Activated T-helper 17 cell treated with anti-CD3 and anti-CD28 coated beads, Interleukin-2, amount 50 U/mL, for 72 hours (primary cell): ENCODE measurements at places on chromosomes 7 and 10. TPM values are rescaled to one million over a fixed set of nuclear protein-coding genes. Genes with fewer than 3 reads are reported as not detected.
A peak's percentile ranks its signal among the peaks of the same experiment; 100 is the strongest.

- no peak for ATAC-seq
Measured at GRCh38 chr10:34596351-34596750, 218.7 kb downstream of the PARD3 start.

DNA sequence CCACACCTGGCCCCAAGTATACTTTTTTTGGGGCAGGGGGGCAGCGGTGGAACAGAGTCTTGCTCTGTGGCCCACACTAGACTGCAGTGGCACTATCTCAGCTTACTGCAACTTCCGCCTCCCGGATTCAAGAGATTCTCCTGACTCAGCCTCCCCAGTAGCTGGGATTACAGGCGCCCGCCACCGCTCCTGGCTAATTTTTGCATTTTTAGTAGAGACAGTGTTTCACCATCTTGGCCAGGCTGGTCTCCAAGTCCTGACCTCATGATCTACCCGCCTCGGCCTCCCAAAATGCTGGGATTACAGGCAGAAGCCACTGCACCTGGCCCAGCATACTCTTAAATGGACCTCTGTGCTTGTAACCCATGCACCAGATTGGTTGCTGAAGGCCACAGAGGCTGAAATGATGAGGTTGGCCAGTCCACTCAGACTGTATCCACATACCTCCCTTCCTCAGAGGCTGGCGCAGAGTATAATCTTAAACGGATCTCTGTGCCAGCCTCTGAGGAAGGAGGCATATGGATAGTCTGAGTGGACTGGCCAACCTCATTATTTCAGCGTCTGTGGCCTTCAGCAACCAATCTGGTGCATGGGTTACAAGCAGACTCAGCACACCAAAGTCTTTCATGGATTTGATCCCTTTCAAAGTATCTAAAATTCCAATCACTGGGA is 3.0 kb downstream of the CALN1 start:
- ATAC-seq, result no peak

- ATAC-seq, result no peak
Measured at GRCh38 chr7:18315241-18315640, 180.3 kb upstream of the HDAC9 start.

DNA sequence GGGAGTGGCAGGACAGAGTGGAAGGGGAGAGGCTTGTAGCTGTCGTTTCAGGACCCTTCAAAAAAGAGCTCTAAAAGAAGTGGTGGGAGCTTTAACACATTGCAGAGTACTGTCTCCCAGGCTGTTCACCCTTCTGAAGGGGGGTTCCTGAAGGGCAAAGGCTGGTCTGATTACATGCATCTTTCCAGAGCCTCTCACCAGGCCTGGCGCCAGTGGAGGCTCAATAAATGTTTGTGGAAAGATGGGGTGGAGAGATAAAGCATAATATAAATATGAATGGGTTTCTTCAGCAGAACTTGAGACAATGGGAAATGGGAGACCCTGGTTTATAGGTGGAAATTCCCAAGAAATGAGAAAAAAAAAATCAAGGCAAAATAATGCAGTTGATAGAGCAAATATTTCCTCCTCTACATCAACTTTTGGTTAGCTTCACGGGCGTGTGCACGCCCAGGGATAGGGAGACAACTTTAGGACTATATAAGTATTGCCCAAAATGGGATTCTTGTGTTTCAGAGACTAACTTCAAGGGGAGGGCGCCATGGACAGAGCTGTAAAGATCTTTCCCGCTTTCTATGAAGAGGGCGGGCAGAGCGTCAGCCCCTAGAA is 613 bp upstream of the BUB3 start:
- no peak for ATAC-seq

- peak; percentile 83 for ATAC-seq
Measured at GRCh38 chr7:135274495-135275268, 41.0 kb downstream of the STRA8 start.

Gene STOX1
- 0.21 TPM for total RNA-seq

Gene RNF32
- total RNA-seq, result 1.3 TPM

GRCh38 chr10:1255118-1255517 is 198.9 kb downstream of the WDR37 start:
- no peak for ATAC-seq

DNA sequence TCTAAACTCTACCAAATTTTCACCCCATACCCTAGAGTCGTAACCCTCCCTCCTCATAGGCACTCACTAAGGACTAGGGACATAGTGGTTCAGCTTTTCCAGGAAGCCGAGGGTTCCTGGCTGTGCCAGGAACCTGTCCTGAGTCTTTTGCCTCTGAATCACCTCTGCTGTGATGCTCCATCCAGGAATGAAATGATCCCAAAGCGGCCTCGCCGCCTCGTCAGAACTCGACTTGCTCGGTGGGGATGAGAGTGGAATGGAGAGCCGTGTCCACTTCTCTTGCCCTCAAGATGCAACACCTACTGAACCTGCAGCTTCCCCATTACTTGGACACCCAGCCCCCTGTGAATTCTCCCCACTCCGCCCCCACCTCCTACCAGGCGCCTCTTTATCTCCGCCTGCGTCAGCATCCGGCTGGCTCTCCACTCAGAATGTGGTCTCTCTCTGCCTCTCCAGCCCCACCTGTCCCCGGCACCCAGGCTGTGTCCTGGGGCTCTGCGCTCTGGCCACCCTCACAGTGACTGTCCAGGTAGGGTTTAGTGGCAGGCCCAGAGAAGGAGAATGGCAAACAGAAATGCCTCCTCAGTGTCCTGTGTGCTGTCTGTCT is 366.1 kb upstream of the ZNF32 start:
- no peak for ATAC-seq

- no peak for ATAC-seq
Measured at GRCh38 chr7:31372231-31372959, 31.9 kb upstream of the NEUROD6 start.

Gene NSMCE4A
- total RNA-seq, result 26.4 TPM

DNA sequence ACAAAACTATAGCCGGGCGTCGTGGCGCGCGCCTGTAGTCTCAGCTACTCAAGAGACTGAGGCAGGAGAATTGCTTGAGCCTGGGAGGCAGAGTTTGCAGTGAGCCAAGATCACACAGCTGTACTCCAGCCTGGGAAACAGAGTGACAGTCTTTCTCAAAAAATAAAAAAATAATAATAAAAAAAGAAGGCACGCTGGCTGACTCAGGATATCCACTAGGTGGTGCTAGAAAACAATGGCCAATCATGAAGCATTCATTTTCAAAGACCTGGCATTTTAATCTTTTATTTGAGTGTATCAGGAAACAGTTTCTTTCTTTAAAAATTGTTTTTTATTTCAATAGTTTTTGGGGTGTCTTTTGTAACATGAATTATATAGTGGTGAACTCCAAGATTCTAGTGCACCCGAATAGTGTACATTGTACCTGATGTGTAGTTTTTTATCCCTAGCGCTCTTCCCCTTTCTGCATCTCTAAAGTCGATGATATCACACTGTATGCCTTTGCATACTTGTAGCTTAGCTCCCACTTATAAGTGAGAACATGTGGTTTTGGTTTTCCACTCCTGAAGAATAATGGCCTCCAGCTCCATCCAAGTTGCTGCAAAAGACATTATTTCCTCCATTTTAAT is 88.6 kb downstream of the LYZL1 start:
- ATAC-seq, result no peak

GRCh38 chr7:35716038-35716803 is 21.3 kb upstream of the HERPUD2 start:
- no peak for ATAC-seq

- no peak for ATAC-seq
Measured at GRCh38 chr10:3648170-3648569, 136.8 kb downstream of the KLF6 start.

DNA sequence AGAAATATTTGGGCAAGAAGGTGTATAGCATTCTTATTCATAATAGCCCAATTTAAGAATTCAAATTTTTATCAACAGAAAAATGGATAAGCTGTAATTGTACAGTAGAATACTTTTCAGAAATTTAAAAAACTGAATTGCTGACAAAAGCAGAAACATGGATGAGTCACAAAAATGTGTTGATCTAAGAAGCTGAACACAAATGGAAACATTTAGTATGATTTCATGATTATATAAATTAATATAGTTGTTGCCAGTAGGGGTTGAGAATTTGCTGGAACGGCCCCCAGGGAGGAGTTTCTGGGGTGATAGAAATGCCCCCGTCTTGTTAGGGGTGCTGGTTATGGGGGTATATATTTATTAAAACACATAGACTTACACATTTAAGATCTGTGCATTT is 179.1 kb downstream of the KLF6 start:
- peak; percentile 47 for ATAC-seq

Gene CYP2E1
- 5.4 TPM for total RNA-seq

DNA sequence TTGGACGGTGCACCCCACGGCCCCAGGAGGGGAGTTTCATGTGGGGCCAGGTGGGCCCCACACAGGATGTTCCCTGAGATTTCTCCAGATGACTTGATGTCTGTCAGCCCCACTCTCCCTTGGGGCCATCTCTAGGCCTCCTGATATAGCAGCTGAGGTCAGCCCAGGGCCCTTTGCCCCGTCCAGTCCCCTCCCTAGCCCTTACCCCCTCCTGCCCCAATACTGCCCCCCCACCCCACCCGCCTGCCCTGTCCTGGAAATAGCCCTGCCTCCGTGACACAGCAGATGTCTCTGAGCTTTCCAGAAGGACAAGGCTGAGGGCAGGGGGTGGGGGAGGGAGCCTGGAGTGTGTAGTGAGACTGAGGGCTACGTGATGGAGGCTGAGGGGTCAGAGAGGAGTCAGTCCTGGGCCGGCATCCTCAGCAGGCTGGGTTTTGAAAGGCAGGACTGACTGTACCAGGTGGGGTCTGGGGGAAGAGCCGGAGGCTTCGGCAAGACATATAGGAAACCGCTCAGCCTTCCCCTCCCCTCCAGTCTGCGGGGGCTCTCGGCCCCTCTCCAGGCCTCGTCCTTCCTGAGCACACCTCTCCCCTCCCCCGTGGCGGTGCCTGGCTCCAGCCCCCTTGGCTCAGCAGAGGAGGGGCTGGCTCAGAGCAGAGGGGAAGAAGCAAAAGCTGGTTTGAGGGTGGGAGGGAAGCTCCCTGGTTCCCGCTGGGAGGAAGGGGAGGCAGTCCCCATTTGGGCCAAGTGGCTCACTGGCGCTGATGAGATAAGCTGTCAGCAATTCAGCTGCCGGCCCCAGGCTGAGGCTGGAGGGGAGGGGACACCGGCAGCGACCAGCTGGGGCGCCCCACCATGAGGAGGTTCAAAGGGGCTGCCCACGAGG is 2.0 kb downstream of the FLNC start:
- no peak for ATAC-seq

GRCh38 chr7:30702200-30702599 is 19.9 kb upstream of the CRHR2 start:
- no peak for ATAC-seq

Gene CLRN3
- total RNA-seq, result not detected

DNA sequence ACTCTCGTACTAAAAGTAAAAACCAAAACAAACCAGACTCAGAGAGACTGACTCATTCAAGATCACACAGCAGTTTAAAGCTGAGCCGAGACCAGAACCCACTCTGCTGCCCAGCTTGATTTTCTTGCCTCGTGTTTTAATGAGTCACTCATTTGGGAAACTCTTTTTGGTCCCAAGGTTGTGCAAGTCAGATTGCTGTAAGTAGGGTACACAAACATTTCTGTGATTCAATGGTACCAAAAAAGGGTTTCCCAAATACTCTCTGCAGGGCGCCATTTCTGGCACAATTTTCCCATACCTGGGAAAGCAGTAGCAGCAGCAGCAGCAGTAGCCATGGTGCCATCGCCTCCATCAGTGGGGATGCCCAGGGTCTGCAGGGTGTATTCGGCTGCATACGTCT is 69.9 kb downstream of the ASAH2B start:
- ATAC-seq, result no peak

- ATAC-seq, result peak; percentile 52
Measured at GRCh38 chr10:30813872-30814481, 184.4 kb upstream of the LYZL2 start.

Gene IRF5
- total RNA-seq, result 25.4 TPM

GRCh38 chr7:41969561-41970105 is 266.7 kb upstream of the INHBA start:
- no peak for ATAC-seq

GRCh38 chr7:110050785-110051184 is 1040.1 kb upstream of the LRRN3 start:
- ATAC-seq, result no peak

GRCh38 chr7:15832996-15833395 is 146.5 kb upstream of the MEOX2 start:
- ATAC-seq, result no peak

DNA sequence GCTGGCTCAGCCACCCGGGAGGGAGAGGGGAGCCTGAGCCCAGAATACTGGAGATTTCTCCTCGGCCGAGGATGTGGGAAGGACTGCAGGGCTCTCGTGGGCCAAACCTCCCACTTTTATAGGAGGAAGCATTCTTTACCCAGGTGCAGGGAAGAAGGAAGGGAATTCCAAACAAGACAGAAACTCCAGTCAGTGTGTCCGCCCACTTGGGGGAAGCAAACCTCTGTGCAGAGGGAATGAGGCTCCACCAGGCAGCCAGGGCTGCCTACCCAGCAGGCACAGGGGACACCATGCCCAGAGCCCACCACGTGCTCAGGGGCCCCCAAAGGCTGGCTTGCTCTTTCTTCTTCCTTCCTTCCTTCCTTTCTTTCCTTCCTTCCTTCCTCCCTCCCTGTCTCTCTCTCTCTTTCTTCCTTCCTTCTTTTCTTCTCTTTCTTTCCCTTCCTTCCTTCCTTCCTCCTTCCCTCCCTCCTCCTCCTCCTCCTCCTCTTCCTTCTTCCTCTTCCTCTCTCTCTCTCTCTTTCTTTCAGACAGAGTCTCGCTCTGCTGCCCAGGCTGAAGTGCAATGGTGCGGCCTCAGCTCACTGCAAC is 15.4 kb upstream of the FZD9 start:
- ATAC-seq, result no peak

DNA sequence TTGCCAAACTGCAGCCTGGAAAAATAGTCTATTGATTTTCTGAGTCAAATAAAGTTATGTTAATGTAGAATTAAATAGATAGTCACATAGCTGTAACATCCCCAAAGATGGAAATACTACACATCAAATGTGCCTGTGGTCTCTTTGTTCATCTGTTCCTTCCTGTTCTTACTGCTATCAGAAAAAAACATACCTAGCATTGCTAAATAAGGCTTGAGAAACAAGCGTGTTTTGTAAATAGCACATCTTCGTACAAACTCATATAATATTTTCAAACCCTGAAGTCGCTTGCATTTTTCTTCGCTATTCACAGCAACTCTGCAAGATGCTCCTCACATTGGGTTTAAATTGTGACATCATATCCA is 116.1 kb downstream of the KLF6 start:
- ATAC-seq, result peak; percentile 60

- ATAC-seq, result peak; percentile 32
Measured at GRCh38 chr10:131453721-131454634, 142.5 kb upstream of the TCERG1L start.

- ATAC-seq, result no peak
Measured at GRCh38 chr10:121935702-121936101, 7.9 kb upstream of the ATE1 start.

Gene ZNF467
- 0.42 TPM for total RNA-seq

GRCh38 chr7:935164-935873 is 19.2 kb downstream of the ADAP1 start:
- ATAC-seq, result no peak

Gene IFIT1B
- total RNA-seq, result not detected

GRCh38 chr7:53209129-53209528 is 173.7 kb downstream of the POM121L12 start:
- ATAC-seq, result no peak

- ATAC-seq, result no peak
Measured at GRCh38 chr7:86149024-86149665, 494.6 kb upstream of the GRM3 start.

Gene SEM1
- 28.2 TPM for total RNA-seq

Gene PRLHR
- not detected for total RNA-seq
